CMK (cell line): ENCODE measurements at places on chromosomes 1 and 21.
A peak's percentile ranks its signal among the peaks of the same experiment; 100 is the strongest.

DNA sequence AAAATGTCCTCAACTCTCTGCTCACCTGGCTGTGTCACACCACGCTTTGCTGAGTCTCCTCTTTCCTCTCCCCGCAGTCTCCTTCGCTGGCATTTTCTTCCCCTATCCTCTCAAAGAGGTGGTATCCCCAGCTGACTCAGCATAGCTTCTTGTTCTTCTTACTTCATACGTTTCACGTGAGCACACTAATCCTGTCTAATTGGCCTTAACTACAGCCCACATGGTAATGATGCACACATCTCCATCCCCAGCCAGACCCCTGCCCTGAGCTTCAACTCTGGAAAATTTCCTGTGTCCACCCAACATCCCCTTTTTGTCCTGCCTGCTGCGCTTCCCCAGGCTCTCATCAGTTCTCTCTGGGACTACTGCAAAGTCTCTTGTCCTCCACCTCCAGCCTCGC is 169.8 kb downstream of the TTLL7 start:
- DNase-seq, result no peak

- no peak for DNase-seq
Measured at GRCh38 chr1:108913105-108913948, 36.5 kb downstream of the GPSM2 start.

- DNase-seq, result no peak
Measured at GRCh38 chr1:234519506-234519905, 40.5 kb upstream of the TARBP1 start.

DNA sequence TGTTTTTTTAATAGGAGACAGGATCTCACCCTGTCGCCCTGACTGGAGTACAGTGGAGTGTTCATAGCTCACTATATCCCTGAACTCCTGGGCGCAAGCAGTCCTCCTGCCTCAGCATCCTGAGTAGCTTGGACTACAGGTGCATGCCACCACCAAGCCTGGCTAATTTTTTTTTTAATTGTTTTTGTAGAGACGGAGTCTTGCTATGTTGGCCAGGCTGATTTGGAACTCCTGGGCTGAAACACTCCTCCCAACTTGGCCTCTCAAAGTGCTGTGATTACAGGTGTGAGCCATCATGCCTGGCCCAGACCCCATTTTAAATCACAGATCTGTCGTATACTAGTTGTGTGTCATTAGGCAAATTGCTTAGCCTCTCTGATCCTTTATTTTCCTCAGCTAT is 161.1 kb downstream of the DYRK1A start:
- DNase-seq, result no peak

DNA sequence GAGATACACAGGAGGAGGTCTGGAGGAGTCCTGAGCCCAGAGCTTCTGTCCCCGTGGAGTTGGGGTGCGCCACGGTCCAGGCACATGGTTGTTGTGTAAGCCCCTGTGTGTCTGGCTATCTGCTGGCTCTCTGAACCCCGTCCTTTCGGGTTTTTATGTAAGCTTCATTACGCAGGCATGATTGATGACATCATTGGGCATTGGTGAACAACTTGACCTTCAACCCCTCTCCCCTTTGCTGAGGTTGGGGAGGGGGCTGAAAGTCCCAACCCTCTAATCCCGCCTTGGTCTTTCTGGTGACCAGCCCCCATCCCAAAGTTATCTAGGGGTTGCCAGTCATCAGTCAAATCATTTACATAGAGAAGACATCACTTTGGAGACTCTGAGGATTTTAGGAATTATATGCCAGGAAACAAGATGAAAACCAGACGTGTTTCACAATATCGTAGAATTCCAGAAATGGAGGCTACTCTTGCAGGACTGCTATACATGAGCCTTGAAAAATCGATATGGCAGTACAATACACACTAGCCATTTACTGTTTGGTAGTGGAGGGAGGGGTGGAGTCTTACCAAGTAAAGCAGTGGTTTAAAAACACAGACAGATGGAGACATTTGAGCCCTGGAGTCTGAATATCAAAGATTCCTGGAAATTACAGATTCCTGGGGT is 69.8 kb upstream of the SCAF4 start:
- no peak for DNase-seq

GRCh38 chr1:163412221-163412620 is 90.5 kb downstream of the NUF2 start:
- no peak for DNase-seq

DNA sequence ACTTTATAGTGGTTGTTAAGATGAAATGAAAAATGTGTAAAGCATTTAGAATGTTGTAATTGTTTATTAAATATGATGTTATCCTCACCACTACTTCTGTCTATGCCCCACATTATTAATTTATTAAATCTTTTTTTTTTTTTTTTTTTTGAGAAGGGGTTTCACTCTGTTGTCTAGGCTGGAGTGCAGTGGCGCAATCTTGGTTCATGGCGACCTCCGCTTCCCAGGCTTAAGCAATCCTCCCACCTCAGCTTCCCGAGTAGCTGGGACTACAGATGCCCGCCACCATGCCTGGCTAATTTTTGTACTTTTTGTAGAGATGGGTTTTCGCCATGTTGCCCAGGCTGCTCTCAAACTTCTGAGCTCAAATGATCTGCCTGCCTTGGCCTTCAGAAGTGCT is 7.5 kb downstream of the KCNA10 start:
- no peak for DNase-seq

DNA sequence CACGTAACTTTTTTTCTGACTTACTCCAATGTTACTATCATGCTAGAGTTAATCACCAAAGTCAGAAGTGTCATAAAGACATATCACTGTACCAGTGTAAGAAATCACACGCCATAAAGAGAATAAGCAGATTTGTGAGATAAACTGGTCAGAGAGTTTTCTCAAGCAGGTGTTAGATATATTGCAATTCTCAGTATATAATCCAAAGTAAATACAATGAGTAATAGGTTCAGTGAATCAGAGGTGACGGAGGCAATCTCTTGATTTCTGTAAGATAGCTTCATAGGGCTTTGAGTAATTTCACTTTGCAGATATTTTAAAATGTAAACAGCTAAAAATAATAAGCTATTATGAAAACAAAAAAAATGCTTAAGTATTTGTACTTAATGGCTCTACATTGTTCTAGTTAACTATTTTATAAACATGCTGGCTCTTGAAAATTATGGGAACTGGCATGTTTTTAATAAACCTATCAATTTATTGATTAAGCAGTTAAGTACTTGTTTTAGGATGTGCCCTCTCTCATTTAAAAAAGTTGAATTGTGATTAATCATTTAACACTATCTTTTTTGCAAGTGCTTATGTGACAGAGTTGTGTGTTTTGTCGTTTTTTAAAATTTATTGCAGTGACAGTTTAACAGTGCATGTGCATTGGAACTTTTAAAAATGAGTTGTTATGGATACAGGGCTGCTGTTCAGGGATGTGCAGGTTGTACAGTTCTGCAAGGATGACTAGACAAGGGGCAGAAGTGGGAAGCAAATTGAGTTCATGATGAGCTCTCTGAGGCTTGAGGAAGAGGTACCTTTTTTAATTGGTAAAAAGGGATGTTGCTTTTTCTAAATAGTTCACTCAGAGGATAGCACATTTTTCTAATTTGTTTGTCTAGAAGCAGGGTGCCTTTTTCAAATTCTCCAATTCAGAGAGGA is 119.1 kb downstream of the USP25 start:
- no peak for DNase-seq

DNA sequence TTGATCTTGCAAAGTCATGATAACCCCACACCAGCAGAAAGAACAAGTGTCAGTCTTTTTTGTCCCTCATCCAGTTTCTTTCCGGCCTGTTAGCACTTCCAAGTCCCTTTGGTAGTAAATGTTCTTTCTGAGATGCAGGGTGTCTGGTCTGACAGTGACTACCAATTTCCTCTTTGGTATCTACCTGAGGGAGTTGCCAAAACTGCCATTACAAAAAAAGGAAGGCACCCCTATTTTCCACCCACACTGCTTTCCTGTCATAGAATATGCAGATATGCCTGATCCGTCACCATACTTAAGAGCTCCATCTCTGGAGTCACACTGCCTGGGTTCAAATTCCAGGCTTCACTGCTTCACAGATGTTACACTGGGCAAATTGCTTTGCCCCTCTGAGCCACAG is 72.4 kb downstream of the ZNF281 start:
- DNase-seq, result no peak

- no peak for DNase-seq
Measured at GRCh38 chr1:247517795-247518612, 18.2 kb downstream of the OR2C3 start.

DNA sequence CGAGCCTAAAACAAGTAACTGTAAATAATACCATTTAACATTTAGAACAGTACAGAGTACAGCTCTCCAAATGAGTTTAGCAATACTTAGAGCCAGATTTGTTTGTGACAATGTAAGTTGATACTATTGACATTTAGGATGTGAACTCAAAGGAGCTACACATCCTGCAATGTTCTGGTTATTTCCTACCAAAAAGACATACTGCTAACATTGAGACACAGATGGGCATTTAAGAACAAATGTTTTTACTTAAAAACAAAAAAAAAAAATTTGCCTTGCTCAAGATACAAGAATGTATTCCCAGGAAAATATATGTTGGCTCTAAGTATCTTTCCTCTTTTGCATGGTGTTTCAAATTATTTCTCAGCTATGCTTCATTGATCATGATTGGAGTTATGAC is 1464.8 kb upstream of the PRMT6 start:
- DNase-seq, result no peak

DNA sequence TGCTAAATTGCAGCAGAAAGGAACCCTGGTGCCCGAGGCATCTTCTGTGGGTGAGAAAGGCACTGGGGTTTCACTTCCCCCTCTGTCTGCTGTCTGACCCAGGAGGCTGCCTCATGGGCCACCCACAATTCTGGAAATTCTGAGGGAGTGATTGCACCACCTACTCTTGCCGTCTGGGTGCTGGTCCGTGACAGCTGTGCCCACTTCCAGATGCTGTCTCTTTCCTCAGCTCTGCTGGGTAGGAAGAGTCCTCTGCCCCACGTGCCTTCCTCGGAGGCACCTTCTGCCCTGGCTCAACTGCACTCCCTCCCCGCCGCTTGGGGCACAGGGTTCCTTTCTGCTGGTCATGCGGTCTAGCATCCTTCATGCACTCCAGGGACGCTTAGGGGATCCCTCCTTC is 96.3 kb downstream of the ARHGEF10L start:
- DNase-seq, result no peak

DNA sequence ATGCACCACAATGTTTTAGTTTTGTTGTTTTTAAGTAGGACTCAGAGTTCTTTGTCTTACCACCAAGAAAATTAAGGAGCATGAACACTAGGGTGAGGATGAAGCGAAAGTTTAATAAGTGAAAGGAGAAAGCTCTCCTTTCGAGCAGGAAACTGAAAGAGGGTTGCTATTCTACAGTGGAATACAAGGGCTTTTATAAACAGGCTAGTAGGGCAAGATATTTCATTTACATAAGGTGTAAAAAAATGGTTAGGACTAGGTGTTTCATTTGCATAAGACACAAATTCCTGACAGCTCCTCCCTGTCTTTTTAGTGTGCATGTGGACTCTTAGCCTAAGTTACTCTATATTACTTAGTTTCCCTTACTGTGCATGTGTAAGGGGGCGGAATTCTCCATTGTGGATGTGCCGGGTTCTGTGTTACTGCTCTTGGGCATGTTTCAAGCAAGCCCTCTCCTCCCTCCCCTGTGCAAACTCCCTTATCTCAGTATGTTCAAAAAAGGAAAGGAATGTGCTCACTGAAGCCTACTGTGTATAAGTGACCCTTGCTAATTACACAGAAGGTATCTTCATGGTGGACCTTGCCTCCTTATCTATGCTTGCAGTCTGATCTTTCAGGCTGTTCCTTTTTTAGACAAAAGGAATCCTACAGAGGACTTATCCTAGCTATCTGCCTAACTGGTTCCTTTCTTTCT is 7.3 kb downstream of the TSHB start:
- DNase-seq, result no peak

DNA sequence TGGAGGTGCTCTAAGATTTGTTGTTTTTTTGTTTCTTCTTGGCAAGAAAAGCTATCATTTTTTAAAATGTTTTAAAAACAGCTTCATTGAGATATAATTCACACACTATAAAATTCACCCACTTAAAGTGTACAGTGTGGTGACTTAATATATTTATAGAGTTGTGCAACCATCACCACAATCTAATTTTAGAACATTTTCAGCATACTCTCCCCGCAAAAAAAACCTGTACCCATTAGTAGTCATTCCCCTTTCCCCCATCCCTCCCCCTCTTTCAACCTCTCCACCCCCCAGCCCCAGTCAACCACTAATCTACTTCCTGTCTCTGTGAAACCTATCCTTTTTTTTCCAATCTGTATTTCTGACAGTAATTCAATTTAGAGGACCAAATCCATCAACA is 30.6 kb downstream of the ZC3H11B start:
- no peak for DNase-seq

DNA sequence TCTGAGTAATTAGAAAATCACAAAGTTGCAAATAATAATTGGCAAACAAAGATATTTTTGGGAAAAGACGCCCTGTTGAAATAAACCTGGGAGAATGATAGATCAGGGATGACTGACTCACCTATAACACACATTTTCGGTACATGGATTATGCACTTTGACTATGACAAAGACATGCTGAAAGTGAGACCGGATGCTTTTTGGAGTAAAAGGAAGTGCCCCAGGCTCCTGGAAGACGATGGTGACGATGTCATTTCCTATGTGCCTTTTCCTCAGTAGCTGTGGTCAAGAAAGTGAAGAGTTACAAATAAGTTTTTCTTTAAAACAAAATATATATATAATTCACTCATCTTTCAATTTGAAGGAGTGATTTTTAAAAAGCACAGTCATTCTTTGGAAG is 158.7 kb downstream of the SIPA1L2 start:
- no peak for DNase-seq

DNA sequence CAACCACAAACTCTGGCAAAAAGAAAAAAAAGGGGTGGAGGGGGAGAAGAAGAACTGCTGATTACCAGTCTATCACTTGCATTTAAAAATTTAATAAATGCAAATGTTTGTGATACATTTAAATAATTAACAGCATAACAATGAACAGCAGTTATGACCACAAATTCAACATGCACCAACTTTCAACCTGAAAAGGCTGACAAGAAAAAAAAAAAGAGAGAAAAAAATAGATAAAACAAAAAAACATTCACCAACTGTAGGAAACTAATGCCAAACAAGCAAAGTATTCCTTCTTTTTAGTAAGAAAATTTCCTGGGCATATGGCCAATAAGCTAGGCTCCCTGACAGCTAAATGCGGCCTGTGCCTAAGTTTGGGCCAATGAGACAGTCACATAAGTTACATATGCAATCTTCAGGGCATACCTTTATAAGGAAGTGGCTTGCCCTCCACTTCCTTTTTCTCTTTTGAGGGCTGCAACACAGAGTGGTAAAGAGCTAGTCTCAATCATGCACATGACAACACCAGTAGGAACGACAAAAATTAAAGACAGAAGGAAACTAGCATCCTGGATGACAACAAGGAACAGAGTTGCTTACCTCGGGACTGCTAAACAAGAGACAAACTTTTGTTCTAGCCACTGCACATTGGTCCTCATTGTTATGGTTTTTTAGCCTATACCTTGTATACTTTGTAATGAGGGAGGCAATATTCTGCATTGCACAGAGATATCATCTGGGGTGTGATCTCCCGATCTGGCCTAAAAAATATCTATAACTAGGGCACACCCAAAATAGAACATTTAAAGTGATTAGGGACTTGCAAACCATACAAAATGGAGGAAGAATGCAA is 24.2 kb upstream of the PHTF1 start:
- peak; percentile 63 for DNase-seq
